ENCODE measurements at places on chromosomes 3 and 15.

- DNase-seq, result no peak
These were observed 170.2 kb upstream of the TPRG1 start for GRCh38 chr3:189001559-189001958.

GRCh38 chr3:18870642-18871041, 277.7 kb upstream of the KCNH8 start:
- DNase-seq, result no peak

GRCh38 chr15:100328796-100329195, 13.0 kb downstream of the ADAMTS17 start:
- no peak for DNase-seq

GRCh38 chr15:92304223-92304975, 89.3 kb upstream of the ST8SIA2 start:
- DNase-seq, result no peak

- no peak for DNase-seq
These were observed 39.2 kb downstream of the MASP1 start for GRCh38 chr3:187252311-187252710.

GRCh38 chr3:26718315-26718714, 95.7 kb downstream of the LRRC3B start:
- no peak for DNase-seq
